GM12864 (cell line): ENCODE measurements at places on chromosomes 3 and 15.
A peak's percentile ranks its signal among the peaks of the same experiment; 100 is the strongest.

DNA sequence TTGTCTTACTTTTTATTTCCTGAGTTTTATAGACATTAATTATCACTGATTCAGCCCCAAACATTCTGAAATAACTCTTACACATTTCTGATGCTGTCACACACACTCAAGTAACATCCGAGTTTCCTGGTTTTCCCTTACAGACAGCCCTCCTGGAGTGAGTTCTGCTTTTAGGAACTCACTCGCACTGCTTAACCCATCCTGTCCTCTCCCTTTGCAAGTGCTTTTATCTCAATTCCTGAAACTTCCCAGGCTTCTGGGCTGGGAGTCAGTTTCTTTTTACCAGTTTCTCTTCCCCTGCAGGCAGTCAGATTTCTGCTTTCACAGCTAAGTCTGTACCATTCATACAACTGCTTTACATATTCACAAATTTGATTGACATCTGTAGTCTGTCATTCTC lies 15.6 kb upstream of the SH3GL3 start:
- DNase-seq, result no peak

DNA sequence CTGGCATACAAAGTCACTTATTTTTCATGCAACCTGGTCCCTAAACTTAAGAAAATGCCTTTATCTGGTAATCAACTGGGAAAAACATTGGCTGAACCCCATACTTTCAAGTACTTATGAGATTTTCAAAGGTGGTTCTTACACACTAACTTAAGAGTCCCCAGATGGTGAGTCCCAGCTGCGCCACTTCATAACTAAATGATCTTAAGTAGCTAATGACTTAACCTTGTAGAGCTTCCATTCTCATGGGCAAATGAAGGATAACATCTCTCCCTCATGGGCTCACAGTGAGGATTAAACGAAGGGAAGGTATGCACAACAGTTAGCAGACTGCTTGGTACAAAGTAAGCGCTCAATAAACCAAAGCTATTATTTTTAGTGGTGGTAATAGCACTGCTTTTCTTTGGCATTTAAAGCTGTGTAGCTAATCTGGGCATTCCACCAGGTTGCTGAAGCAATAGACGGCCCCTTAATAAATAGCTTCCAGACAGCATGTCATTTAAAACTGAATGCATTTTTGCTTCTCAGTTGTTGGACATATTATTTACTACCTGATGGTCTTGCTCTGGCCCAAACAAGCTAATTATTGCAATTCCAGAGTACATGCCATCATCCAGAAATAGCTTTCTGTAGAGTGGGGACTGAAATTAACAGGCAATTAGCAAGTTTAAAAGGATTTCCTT lies 55.4 kb downstream of the LIPC start:
- no peak for DNase-seq

DNA sequence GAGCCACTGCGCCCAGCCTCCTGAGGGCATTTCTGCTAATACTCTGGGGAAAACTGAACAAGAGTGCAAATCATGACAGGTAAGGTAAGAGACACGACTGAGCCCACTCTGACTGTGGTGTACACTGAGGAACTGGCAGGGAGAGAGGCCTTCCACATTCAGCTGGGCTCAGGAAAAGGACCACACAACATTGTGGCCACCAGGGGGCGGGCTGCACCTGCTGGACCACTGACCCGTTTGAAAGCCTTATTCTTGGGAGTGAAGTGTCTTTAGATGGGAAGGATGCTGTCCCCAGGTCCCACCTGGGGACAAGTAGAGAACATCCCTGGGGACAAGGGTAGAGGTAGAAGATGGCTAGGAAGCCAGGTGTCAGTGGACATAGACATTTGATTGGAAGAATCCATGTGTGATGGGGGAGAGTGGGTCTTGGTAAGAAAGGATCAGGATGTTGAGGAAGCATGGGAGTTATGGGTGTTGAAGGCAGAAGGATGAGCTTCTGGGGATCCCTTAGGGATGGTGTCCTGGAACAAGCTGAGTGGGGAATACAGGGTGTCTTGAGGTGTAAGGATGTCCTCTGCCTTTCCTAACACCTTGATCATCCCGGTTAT lies 6.2 kb upstream of the CTDSPL start:
- peak; percentile 12 for DNase-seq

DNA sequence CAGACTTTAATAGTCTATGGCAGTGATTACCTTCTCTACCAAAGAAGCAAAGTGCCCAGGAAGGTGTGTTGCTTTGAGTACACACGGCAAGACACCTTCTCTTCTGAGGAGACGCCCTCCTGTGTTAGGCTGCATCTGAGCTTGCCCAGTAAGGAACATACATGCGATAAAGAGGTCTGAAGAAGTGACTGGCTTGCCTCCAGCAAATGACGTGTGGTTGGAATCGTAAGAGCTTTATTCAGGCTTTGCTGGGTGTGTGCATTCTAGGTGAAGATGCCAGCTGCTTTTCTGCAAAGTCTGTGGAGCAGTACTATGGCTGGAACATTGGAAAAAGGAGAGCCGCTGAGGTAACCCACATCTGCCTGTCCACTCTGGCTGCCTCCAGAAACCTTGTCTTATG lies 22.4 kb downstream of the MAP6D1 start:
- no peak for DNase-seq

DNA sequence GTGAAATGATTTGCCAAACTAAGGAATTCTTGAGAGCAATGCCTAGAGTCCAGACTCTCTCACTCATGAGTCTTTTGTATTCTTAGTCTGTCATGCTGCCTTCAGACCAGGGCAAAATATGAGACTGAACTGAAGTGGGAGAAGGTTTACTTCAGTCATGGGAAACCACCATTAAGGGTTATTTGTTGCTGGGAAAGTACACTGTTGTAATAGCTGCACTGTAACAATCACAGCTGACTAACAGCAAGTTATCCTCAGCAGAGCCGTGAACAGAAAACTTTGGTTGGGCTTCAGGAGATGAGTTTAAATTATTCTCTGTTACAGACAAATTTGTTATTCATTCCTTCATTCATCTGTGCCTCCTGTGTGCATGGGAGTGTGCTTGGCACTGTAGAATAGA lies 258.5 kb downstream of the ROBO2 start:
- DNase-seq, result no peak

DNA sequence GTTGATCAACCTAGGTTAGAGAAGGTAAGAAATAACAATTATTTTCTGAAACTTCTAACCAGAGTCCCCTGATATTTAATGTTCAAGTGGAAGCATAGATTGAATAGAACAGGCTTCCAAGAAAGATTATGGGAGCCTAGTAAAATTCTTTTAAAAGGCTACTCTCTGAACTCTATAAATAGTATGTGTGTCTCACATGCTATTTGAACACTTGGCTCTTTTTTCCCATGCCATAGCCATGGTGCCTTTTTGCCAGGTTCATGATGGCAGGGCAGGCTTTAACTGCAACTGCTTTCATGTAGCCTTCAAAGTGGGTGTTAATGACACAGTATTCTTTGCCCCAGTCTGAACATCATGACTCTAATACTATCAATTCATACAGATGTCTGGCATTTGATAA lies 22.9 kb upstream of the STRIT1 start:
- DNase-seq, result no peak

GRCh38 chr15:38593524-38593923 lies 28.9 kb upstream of the RASGRP1 start:
- no peak for DNase-seq

GRCh38 chr3:194962056-194962455 lies 276.4 kb downstream of the FAM43A start:
- no peak for DNase-seq

- DNase-seq, result no peak
These were observed 129.0 kb downstream of the THSD4 start for GRCh38 chr15:71244250-71244649.
